ENCODE measurements at places on chromosomes 12 and 14.

DNA sequence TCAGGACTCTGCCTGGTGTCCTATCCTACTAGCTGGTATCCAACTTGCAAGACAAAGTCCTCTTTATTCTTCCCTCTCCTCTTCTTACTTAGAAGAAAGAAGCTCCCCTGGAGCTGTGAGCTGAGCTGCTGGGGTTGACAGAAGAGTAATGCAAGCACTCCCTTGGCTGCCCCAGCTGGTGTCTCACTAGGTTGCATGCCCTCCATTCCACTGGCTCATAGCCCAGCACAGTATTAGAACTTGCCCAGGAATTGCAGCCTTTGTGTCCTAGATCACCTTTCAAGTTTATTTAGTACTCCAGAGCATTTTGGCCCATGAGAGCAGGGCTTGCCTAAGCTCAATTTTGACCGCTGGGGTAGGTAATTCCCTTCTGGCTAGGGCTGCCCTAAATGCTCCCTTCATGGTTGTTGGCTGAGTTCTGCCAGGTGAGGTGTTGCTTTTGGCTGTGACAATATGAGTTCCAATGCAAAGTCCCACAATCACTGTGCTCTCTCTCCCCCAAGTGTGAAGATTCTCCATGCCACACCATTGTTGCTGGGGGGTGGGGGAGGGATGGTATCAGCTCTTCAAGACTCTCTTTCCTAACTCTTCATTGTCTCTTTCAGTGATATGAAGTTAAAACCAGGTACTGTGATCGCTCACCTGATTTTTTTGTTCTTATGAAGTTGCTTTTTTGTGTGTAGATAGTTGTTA is 317.4 kb upstream of the DDHD1 start:
- no peak for DNase-seq

GRCh38 chr14:33932576-33933345 is 18.1 kb downstream of the EGLN3 start:
- DNase-seq = peak; percentile 50

- no peak for DNase-seq
Measured at GRCh38 chr14:91396959-91397815, 20.4 kb downstream of the CCDC88C start.

DNA sequence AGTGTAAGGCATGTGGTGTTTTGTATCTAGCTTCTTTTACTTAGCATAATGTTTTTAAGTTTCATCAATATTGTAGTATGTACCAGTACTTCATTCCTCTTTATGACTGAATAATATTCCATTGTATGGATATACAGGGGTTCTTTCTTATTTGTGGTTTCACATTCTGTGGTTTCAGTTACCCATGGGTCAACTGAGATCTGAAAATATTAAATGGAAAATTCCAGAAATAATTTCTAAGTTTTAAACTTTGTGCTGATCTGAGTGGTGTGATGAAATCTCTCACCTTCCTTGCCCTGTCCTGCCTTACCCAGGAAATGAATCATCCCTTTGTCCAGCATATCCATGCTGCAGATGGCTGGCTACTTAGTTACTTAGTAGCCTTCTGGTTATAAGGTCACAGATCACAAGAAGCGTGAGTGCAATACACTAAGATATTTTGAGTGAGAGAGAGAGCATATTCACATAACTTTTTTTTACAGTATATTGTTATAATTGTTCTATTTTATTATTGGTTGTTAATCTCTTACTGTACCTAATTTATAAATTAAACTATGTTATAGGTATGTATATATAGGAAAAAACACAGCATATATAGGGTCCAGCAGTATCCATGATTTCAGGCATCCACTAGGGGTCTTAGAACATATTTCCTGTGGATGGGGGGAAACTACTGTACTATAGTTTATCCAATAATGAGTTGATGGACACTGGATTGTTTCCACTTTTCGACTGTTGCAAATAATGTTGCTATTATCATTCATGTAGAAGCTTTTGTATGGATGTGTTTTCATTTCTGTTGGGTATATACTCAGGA is 59.6 kb upstream of the LRTM2 start:
- no peak for DNase-seq

GRCh38 chr14:100905166-100905565 is 1.6 kb upstream of the RTL1 start:
- no peak for DNase-seq

- DNase-seq = no peak
Measured at GRCh38 chr14:38127784-38128183, 79.9 kb upstream of the SSTR1 start.
